Breast epithelium (tissue), 4 donors: ENCODE measurements at places on chromosomes 2 and 18.

DNA sequence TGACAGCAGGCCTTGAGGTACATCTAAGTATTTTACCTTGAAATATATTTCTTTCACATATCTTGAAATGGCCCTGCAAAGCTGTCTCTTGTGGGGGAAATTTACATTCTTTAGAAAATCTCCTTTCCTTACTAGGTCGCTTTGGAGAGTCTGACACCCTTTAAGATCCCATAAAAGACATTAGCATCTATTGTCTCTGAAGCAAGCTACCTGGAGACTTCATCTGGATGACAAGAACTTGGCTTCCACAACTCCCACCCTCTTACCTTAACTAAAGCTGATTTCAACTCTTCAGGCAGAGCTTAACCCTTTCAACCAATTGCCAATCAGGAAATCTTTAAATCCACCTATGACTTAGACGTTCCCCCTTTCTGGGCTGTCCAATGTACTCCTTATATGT, 219.3 kb downstream of the PIEZO2 start:
- DNase-seq: no peak

DNA sequence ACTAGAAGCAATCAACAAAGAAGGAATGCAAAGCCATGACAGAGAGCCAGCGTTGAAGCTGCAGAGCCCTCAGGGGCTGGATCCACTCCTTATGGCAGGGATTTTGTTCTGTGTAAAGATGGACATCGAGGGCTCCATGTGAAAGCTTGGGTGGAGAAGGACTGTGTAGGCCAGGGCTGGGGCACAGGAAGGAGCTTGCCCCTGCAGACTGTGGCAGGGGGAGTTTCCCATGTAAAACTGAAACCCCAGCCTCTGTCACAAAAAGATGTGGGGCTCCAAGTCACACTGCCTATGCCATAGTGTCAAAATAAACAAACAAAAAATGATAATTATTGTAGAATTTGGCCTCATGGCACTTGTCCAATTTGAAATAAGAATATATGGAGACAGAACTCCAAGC, 408.7 kb upstream of the HS6ST1 start:
- no peak for DNase-seq

DNA sequence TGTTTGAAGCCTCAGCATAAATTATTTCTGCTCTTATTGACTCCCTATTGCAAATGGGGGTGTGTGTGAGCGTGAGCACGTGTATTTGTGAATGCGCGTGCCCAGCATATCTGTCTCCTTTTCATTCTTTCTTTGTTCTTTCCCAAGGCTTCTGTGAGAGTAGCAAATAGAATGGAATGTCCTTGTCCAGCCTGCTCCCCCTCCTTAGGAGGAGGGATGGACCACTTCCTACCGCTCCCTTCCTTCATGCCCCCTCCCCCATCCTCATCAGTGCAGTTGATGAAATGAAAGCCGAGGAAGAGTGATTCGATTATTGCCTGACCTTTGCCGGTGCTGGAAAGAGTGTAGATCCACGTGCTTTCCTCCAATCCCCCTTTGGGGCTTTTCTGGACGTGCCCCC, 102.0 kb downstream of the CPO start:
- no peak for DNase-seq

- no peak for DNase-seq
Measured at GRCh38 chr2:150160058-150160457, 327.4 kb downstream of the RND3 start.

- DNase-seq: no peak
Measured at GRCh38 chr2:18662689-18663088, 73.3 kb upstream of the NT5C1B start.

- DNase-seq: no peak
Measured at GRCh38 chr2:212832211-212833195, 293.9 kb upstream of the ERBB4 start.

DNA sequence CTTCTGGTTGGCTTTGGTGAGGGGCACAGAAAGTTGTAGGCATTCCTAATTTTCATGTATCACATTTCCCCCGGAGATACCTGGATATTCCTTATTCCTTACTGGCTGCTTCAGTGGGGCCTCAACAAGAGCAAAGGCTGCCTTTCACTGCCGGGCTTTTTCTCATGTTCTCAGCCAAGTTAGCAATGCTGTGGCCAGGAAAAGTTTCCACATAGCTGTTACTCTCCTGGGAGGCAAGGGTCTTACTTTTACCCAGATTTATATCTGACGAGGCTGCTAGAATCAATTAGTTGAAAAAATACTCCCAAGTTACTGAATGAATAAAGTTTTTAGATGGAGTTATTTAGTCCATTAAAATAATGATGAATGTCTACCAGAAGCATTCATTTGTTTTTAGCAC, 230.5 kb downstream of the ZNF407 start:
- no peak for DNase-seq

DNA sequence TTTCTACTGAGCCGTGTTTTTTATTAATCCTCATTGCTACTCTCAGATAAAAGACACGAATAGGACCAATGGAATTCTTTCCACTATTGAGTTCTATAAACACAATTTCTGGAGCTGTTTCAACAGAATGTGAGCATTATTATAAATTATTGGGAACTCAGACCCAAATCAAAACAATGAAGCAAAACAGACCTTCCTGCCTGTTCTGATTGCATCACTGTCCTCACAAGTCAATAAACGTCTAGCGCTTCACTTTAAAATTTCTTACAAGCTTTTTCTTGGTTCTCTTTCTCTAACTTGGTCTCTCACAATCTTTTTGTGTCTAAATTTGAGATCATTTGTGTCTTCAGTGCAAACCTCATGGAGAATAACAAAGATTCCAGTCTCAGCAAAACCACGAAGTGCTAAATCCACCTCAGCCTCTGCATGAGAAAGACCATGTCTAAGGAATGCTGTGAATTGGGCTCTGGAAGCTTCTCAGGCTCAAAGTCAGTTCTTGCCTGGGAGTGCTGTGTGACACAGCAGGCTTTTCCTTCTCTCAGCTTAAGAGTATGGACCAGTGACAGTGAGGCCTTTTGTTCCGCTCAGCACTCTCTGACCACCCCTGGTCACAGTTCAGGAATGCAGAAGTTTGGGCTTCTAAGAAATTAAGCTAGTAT, 22.8 kb downstream of the ARHGAP28 start:
- no peak for DNase-seq

DNA sequence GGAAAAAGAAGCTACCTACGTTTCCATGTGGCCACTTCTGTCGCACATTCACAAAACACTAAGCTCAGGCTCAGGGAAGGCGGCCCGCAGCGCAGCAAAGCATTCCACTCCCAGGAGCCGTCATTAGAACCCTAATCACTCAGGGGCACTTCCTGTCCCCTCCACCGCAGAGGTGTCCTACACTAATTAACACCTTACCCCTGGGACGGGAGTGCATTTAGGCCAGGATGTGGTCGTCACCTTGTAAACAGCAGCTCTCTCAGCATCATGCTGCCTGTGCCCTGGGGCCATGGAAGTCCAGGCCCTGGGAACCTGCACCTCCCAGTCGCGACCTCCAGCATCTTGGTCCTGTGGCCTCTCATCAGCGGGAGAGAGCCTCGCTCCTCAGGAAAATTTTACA, 359.8 kb upstream of the SALL3 start:
- no peak for DNase-seq

DNA sequence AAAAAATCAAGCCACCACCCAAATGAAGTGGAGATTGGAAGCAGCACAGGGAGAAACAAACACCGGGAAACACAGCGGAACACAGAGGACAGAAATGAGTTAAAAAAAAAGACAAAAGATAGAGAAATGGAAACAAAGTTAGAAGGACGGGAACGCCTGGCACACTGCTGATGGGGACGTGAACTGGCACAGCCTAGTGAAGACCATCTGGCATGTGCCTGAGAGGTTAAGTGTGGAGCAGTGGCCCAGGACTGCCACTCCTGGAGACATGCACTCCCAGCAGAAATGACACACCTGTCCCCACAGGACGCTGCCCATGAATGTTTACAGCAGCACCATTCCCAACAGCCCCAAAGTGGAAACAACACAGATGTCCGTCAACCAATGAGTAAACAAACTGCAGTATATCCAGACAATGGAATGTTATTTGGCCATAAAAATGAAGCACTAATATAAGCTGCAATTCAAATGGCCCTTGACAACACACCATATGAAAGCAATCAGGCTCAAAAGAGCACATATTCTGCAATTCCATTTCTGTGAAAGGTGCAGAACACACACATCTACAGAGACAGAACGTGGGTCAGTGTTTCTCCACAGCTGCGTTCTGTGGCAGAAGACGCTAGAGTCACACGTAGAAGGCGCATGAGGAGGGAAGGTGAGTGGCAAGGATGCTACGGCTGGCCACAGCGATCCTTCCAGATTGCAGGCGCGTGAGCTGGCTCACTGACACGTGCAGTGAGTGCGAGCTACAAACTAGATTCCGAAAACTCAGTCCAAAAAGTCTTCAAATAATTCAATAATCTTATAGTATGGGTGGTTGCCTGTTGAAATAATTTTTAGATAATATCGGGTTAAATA, 24.6 kb downstream of the THAP4 start:
- no peak for DNase-seq

DNA sequence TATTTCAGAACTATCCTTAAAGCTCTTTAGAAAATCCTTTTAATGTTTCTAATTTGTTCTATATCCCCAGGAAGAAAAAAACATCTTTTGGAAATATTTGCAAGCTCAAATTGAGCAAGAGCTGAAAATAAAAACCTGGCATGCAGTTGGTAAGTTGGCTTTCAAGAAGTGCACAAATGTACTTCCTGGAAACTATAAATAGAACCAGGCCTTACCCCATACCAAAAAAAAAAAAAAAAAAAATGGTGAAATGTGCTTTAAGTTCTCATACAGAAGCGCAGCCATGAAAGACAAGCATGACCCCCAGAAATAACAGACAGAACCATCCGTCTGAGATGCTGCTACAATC, 178.5 kb downstream of the HDAC4 start:
- DNase-seq: no peak

GRCh38 chr2:120383631-120384340, 37.9 kb downstream of the INHBB start:
- DNase-seq: no peak

GRCh38 chr2:175730050-175730449, 272.0 kb downstream of the LNPK start:
- no peak for DNase-seq

DNA sequence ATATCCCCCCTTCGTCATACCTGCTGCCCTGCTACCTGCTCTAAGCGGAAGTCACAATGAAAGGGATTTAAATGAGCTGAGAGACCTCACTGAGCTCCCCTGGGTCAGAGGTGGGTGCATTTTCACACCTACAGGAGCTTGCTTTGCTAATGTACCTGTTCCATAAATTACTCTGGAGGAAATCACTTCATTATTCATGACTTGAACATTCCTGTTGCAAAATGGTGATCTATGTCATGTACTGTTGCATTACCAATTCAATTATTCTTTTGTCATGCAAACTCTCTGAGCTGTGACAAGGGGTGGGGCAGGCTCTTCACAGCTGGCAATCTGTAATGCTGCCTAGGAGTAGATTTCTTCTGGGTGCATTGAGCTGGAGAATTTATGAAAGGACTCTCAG, 761.3 kb downstream of the TSN start:
- no peak for DNase-seq

DNA sequence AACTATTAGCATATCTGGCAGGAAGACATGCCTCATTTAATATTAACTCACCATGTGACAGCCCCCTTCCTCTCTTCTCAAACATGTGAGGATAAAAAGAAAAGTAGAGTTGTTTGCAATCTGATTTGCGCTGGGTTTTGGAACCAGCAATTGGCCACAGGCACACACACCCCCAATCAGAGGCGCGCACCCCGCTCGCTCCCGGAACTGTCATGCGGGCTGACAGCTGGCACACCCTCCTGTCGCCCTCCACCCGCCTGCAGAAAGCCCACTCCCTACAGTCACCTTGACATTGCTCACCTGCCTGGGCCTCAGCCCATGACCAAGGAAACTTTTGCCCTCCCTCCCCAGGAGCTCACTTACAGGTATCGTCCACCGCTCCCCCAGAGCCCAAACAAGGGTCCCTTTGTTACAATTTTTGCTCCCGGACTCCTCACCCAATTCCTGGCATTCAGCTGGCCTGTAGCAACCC, 1.1 kb downstream of the COBLL1 start:
- DNase-seq: no peak

- no peak for DNase-seq
Measured at GRCh38 chr2:177531706-177532105, 139.1 kb downstream of the AGPS start.

- DNase-seq: no peak
Measured at GRCh38 chr2:232781765-232782164, 5.4 kb upstream of the KCNJ13 start.

GRCh38 chr2:12091201-12091806, 344.9 kb downstream of the LPIN1 start:
- no peak for DNase-seq

GRCh38 chr2:100682536-100682935, 119.7 kb downstream of the PDCL3 start:
- no peak for DNase-seq

DNA sequence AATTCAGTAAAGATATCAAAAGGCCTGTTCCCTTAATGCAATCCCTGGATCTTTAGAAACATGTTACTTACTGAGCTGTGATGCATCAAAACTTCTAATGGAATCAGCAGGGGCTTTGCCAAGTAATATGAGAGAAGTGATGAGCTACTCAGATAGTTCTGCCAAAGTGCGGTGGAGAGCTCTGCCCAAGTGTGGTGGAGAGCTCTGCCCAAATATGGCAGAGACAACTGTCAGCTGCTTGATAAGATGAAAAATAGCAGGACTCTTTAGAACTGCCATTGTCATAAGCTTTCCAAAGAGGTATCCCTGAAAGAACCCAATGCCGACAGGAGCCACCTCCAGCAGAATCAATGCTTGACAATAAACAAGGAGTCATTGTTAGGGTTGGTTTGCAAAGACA, 167.9 kb upstream of the SLC39A10 start:
- no peak for DNase-seq

GRCh38 chr2:62151306-62151638, 44.6 kb upstream of the B3GNT2 start:
- DNase-seq: no peak

- DNase-seq: no peak
Measured at GRCh38 chr2:130252880-130253645, 54.8 kb upstream of the TUBA3E start.

GRCh38 chr2:72815655-72816278, 10.1 kb downstream of the EXOC6B start:
- DNase-seq: no peak

DNA sequence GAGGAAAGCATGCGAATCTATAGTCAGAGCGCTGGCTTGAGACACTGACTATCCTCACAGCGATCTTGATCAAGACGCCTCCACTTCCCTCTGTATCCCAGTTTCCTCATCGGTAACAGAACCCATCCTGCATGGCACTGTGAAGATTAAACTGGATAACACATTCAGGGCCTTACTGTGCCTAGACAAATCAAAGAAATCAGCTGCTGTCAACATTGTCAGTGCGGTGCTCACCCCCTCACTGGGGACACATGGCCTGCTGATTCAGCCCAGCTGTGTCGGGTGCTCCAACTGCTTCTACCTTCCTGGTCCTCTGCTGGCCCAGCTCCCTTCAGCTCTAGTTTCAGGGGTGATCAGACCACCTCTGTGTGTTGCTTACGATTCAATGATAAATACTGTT, 268.6 kb upstream of the AGAP1 start:
- no peak for DNase-seq

- no peak for DNase-seq
Measured at GRCh38 chr2:119112230-119112629, 46.3 kb downstream of the C1QL2 start.
